RWPE1 (cell line): ENCODE measurements at places on chromosomes 13 and 19.

DNA sequence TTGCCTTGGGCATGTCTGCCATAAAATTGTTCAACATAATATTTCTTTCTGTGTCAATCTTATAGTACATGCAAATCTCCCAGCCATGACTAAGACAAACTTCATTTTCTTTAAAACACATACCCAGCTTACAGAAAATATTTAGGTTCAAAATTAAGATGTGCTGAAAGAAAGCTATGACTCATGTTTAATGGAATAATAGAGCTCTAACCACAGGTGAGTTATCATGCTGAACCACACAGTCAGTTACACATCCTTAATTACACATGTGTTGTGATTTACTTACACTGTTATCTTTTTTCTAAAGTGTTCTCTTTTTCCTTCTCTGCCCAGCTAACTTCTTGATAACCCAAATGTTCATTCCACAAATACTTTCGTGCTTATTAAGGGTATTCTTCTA is 1831.2 kb downstream of the OLFM4 start:
- DNase-seq: peak; percentile 46

GRCh38 chr13:113449693-113450347 is 3.5 kb downstream of the ADPRHL1 start:
- DNase-seq: no peak

DNA sequence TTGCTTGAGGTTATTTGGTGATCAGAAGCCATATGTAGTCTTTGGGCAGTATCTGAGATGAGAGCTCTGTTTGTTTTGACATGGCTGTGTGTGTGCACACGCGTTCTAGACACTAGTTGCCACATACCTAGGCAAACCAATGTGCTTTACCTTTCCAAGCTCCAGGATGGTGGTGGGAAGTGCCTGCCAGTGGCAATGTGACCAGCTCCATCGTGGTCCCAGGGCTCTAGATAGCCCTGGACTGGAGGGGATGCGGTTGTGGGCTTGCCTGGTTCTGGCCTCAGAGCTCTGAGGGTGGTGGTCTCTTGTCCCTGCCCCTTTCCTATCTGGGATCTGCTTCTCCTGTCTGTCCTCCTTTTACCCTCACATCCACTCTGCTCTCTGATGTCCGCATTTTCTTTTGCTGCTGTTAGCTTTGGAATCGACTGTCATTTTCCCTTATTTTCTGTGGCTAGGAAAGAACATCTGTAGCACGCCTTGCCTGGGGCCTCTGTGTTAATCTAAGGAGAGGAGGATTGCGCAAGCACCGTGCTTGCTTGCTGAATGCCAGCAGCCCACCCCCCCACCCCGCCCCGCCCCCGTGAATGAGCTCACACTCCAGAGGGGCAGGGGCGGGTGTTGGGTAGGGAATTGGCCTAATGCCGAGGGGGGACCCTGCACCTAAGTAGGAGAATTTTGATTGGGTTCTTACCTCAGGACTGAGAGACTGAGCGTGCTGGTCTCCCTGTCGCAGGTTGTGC is 89.5 kb downstream of the ARHGEF7 start:
- DNase-seq: peak; percentile 68

GRCh38 chr19:28701491-28701890 is 511.5 kb downstream of the UQCRFS1 start:
- DNase-seq: no peak

- DNase-seq: no peak
Observed at GRCh38 chr13:25840261-25840660, 211.6 kb downstream of the SHISA2 start.

DNA sequence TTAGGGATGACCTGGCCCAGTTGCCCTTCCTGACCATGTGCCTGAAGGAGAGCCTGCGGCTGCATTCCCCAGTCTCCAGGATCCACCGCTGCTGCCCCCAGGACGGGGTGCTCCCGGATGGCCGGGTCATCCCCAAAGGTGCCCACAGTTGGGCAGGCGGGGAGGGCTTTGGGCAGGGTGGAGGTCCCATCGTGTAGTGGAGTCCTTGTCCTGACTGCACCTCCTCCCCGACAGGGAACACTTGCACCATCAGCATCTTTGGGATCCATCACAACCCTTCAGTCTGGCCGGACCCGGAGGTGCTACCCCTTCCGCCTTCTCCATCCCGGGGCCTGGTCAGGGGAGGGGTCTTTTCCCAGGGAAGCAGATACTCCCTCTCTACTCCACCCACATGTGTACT is 31.7 kb upstream of the CYP4F8 start:
- no peak for DNase-seq

DNA sequence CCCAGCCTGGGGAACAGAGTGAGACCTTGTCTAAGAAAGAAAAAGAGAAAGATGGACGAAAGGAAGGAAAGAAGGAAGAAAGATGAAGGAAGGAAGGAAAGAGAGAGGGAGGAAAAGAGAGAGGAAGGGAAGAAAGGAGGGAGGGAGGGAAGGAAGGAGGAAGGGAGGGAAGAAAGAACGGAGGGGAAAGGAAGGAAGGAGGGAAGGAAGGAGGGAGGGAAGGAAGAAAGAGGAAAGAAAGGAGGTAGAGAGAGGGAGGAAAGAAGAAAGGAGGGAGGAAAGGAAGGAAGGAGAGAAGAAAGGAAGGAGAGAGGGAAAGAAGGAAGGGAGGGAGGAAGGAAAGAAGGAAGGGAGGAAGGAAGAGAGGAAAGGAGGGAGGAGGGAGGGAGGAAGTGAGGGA is 20.9 kb downstream of the CABP5 start:
- DNase-seq: no peak

GRCh38 chr13:85799097-85799582 is at the start of gene SLITRK6:
Gene SLITRK6 (minus strand): TSS chr13:85799419. CDS start chr13:85796508, 2,911 bp downstream.
- peak; percentile 66 for DNase-seq

DNA sequence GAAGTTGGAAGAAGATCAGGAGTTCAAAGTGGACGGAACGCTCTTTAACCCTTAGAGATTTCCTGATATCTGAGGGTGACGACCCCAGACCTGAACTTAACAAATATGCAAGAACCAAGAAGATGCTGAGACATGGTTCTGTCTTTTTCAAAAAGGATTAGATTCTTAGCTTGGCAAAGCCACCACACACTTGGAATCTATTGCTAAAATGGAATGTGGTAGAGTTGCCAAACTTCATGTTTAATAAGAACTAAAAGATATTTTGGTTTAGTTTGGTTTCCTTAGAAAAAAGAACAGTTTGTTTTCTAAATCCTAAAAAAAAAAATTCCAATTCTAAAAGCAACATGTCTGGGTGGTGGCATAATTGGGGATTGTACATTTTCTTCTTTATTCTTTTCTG is 29.5 kb downstream of the UNC13A start:
- no peak for DNase-seq

- no peak for DNase-seq
Observed at GRCh38 chr13:33224686-33225085, 60.9 kb downstream of the STARD13 start.

DNA sequence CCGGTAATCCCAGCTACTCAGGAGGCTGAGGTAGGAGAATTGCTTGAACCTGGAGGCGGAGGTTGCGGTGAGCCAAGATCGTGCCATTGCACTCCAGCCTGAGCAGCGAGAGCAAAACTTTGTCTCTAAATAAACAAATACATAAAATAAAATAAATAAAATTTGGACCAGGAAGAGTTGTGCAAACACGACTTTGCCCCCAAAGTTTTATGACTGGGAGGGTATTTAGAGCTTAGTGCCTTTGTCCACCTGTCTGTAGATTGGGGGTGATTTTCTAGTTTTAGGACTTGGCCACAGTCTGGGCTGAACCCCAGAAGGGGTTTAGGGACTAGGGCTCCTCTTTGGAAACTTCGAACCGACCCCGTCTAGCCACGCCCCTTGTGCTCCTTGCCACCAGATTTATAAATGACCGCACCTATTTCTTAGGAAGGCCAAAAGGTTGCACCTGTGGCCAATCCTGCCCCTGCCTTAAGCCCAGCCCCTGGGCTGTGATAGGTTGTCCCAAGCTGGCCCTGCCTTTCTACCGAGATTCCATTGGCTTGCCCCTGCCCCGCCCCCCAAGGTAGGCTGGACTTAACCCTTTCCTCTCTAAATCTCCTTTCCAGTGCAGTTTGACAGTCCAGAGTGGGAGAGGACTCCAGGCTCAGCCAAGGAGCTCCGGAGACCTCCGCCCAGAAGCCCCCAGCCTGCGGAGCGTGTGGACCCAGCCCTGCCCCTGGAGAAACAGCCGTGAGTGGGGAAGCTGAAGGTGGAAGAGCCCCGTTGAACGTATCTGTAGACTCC is 5.3 kb downstream of the SHD start:
- DNase-seq: peak; percentile 88

- no peak for DNase-seq
Observed at GRCh38 chr13:25249001-25249543, 38.2 kb downstream of the MTMR6 start.

DNA sequence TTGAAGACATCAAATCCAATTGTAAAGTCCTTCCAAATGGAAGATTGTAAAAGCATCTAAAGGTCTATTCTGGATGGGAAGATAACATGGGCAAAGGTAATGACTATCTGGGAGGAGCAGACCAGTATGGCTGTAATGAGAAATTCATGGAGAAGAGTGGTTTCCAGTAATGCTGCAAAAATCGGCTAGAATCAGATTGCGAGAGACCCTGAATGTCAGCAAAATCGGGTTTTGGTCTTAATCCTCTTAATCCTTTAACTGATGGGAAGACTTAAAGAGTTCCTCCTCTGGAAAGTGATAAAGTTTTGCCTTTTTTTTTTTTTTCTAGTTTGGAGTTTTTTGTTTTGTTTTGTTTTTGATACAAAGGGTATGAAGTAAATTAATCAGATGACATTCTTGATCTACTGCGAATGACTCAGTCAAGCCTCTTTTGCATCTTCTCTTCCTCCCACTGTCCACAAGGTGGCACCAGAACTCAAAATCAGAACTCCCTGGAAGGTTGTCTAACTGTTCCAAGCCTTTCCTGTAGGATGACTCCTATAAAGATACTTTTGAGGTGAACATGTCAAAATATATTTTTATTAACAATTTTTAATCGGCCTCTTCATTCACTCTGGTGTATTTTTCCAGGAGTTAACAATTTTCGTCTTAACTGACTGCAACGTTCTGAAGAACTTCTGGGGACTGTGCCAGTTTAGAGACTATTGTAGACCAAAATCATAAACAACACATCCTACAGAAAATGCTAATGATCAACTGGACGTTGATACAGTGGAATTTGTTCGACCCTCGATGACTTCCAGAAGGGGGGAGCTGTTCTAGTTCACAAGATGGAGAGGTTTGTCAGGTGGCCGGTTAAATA is 213.3 kb upstream of the MIR17HG start:
- peak; percentile 48 for DNase-seq

DNA sequence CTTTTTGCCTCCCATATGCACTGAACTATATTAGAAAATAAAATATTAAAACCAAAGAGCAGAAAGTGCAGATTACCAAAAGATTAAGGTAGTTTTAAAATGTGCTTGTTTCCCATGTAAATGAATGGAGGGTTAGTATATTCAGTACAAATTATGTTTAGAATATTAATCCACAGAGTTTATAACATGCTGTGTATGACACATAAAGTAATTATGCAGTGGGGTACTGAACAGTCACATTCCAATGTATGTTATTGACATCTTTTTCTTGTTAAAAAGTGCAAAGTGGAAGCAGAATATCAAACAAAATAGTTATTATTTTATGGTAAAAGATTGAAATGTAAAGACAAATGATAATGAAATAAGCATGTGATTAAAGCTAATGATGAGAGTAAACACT is 79.3 kb downstream of the GPC6 start:
- DNase-seq: no peak

DNA sequence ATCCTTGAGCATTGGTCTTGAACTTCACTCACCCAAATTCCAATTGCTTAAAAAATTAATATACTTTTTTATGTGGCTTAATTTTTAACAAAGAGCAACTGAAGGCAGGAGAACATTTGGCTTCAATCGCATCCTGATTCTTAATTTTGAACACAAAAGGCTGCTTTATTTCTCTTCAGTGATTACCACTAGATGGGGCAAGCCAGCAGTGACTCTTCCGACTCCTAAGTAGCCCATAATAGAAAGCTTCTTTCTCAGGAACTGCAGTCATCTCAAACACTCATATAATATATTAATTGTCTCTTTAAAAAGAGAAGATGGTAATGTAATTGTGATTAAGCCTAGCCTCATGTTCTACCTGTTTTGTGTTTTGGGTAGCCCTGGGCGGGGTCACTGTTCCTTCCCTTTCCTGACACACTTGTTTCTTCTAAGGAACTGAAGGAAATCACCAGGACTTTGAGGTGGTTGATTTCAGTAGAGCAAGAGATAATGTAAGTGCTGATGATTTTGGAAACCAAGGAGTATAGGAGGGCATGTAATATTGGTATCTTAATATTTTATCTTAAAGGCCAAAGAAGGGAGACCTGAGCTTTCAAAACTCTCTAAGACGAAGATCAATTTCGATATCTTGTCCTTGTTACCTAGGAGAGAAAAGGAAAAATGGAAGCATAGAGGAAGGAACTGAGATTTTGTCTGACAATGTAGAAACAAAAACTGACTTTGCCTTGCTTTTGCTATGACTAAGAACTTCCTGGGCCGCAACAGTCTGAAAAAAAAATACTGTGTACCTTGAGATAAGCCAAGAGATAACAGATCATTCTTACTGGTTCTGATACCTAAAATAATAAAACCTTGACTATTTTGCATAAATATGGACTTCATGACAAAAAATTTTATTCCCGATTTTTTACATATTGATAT is 73.1 kb downstream of the TNFSF13B start:
- peak; percentile 16 for DNase-seq
